RPMI8226 (cell line): ENCODE measurements at places on chromosomes 2 and 18.

DNA sequence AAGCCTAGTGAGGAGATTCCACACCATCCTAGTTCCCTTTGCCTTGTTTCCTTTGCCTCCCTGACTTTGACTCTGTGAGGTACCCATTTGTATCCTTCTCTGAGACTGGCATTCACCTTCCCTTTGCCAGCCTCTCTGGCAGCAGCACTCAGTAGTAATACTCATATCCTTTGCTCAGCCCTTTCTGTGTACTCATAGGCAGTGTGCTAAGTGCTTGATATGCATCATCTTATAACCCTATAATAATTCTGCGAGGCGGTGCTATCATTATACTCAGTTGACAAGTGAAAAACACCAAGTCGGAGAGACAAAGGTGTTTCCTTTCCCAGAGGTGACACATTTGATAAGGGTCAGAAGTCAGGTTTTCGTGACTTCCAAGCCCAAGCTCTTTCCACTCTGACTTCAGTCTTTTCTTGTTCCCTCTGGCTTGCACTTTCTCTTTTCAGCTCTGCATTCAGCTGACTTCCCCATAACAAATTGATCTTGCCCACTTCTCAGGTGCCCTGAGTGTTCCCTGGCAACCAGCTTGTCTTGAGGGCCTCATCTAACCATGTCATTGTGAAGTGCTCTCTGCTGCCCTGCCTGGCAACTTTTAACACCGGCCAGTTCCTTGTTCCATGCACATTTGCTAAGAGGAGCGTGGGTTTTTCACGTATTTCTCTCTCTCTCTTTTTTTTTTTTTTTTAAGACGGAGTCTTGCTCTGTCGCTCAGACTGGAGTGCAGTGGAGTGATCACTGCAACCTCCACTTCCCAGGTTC lies 94.5 kb upstream of the UPP2 start:
- peak; percentile 31 for DNase-seq

DNA sequence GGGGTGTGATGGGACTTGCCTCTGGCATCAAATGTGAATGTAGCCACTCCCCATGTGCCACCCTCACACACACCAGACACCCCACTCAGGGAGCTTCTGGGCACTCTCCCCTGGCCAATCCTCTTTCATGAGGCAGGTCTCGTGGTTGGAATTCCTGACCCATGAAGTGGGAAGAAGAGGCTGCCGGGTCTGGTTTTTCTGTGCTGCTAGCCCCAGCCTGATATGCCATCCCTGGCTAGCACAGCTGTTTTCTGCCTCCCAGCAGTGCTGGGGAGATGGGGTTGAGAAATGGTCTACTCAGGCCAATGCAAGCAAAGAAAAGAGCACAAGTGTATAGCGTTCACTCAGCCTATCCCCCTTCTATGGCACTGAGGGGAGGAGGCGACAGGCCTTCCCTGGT lies 1.2 kb upstream of the C2orf72 start:
- DNase-seq, result no peak

DNA sequence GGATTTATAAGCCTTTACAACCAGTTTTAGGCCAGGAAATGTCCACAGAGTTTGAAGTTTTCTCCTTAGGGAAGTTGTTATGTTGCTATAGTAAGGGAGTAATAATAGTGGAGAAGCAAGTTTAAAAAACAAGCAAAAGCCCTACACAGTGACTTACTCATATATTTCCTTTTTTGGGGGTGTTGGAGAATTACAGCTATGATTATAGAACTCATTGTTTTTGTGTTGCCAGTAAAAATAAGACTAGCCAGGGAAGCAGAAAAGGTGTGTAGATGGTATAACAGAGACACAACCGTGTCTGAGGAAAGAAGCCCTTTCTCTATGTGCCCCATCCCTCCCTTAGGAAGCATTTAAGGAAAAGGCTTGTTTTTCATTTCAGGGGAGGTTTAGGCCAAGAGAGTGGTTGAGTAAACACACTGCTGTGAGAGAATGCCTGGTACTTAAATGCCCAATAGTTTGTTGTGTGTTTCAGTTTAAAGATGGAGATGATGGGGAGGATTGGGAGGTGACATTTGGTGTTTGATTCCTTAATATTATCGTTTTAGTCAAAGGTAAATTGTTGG lies 2.3 kb downstream of the VAPA start:
- no peak for DNase-seq

DNA sequence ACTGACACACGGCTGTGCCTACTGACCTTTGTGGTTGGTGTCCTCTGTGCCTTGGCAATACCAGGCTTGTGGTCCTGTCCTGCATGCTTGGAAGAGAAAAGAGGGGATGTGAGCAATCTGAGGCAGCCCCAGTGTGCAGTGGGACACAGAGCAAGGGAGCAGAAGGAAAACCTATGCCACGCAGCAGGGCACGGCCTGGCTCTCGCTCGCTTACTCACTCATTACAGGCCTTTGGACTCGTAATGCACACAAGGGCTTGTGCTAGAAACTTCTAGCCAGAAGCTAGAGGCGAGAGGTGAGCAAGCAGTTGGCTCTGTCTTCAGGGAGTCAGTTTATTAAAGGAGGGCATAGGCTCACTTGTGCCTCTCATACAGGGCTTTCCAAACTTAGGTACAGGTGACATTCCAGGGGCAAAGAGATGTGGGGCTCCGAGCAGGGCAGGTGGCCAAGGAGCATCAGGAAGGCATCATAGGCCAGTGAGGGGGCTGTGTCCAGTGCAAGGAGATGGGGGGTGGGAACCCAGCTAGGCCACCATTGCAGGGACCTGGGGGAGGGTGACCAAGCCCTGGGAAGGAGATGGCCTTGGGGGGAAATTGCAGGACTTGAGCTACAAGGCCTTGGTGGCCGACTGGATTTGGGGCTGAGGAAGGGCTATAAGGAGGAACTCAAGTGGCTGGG lies 100.8 kb downstream of the DYSF start:
- DNase-seq, result no peak

GRCh38 chr18:23964282-23965238 lies 50.0 kb upstream of the TTC39C start:
- DNase-seq, result no peak

DNA sequence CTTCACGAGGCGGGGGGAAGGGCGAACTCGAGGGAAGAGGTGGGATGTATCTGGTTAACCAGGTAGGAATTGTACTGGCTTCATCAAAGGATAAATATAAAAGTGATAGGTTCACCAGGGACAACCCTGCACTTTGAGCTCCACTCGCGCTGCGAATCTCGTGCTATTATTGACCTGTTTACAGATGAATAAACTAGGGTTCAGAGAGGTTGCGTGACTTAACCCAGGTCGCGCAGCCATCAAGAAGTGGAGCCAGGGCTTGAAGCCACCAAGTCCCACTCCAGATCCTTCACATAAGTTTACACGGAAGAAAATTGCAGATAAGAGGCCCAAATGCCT lies 1.4 kb upstream of the CYP1B1 start:
- no peak for DNase-seq

DNA sequence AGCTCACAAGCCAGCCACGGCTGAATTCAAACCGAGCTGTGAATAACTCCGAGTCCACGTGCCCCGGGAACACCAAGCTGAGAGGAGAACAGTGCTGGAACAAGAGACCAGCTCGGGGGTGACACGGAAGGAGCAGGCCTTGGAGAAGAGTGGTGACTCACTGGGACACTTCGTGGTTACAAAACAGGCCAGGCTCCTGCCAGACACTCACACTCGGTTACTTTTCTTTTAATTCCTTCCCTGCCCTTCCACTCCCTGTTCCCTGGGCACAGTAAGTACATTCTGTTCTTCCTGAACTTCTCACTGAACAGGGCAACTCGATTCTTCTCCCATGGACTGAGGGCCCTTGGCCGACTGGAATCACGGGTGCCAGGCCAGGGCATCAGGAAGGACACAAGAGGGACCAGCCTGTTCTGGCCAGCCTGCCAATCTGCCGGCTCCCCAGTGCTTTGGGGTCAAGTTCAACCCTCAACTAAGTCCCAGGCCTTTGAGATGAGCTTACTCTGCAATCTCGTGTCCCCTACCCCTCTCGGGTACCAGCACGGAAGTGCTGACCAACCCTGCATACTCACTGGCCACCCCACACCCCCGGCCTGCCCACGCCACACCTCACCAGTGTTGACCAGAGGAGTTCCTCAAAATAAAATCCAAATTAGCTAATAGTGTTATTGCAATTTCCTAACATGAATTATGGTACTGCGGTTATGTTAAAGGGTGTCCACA lies 87.5 kb downstream of the TFCP2L1 start:
- DNase-seq, result no peak

DNA sequence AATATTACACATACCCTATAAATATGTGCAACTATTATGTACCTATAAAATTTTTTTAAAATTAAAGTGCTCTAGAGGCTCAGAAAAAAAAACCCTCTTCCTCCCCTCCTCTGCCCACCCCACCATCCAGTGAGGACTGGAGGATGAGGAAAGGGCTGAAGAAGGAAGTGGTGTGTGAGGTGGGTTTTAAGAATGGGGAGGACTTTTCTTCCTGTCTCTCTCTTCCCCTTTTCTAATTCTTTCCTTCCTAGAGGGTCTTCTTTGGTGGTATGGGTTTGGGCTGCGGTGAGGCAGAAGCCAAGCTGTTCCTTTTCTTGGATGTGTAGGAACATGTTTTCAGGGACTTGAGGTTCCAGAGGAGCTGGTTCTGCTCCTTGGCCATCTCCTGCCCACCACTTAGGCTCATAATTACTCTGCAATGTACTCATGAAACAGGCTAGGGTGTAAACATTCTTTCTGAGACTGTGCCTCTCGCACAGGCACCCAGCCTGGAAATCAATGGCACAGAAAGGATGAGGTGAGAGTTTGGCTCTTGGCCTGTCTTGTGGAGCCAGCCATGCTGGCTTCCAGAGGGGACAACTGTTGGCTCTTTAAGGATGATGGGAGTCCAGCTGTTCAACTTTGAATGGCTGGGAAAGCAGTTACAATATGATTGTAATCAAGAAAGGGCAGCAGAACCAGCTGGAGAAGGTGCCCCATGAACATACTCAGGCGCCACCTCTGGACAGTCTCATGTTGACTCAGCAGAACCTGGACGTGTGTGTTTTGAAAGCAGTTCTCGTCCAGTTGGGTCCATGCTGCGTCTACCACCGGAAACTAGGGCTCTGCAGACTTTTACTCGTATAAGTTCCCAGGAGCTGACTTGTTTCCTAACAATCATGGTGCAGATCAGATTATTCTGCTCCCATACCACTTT lies 38.3 kb downstream of the IL1RL2 start:
- no peak for DNase-seq

DNA sequence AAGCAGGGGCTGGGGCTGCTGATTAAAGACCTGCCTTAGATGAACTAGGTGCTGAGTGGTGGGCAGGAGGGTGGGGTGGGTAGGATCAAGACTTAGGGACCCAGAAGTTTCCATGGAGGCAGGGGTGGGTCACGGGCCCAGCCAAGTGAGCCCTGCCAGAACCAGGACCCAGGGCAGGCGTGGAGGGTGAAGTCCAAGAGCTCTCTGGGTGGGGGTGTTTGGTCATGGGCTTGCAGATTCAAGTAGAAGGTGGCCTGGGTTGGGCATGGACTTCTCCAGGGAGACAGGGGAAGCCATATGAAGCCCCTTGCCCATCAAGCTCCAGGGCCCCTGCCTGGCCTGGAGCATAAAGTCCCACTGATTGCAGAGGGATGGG lies 168.8 kb downstream of the SMAD7 start:
- DNase-seq, result no peak

DNA sequence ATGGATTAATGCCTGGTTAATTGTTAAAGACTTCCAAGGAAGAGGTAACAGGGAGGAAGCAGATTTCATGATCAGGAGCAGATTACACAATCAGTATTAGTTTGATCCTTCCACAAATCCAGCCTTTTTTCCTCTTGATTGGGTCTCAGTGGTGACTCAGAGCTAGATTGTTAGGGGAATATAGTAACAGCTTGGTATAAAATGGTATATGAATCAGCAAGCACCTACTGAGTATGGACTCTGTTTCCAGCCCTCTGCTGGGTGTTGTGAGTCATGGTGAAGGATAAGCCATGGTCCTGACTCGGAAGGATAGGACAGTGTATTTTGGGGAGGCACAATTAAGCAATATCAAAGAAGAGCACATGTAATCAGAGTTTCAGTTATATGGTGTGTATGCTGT lies 272.4 kb upstream of the DPP10 start:
- no peak for DNase-seq

DNA sequence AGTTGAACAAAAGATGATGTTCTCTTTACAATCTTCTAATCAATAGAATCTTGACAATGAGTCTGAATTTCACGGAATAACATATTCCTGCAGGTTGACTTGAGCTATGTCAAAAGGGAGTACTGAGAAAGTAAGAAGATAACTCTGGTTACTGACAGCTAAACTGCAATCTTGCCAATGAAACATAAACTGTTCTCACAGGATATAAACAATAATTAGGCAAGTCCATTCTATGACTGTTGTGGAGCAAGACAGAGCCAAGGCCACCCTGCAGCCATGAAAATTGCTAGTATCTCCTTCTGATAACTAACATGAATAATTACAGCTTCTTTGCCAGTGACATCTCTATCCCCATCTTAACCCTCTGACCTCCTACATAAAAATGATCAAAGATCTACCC lies 6.3 kb upstream of the RPRD1A start:
- no peak for DNase-seq

- no peak for DNase-seq
Measured at GRCh38 chr2:138210487-138210886, 246.2 kb downstream of the HNMT start.

DNA sequence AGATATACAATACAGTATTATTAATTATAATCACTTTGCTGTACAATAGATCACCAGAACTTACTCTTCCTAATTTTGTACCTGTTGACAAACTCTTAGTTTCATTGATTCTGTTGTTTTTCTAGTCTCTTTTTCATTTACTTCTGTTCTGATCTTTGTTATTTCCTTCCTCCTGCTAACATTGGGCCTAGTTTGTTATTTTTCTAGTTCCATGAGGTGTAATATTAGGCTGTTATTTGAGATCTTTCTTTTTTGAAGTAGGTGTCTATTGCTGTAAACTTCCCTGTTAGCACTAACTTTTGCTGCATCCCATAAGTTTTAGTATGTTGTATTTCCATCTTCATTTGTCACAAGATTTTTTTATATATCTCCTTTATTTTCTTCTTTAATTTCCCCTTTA lies 55.1 kb downstream of the LIMS1 start:
- DNase-seq, result no peak

- no peak for DNase-seq
Measured at GRCh38 chr2:19171409-19171808, 187.0 kb downstream of the OSR1 start.

- DNase-seq, result no peak
Measured at GRCh38 chr2:159111346-159111927, 143.0 kb downstream of the TANC1 start.
